ENCODE measurements at places on chromosomes 4 and X.

- no peak for DNase-seq
Observed at GRCh38 chr4:41505161-41505661, 32.7 kb upstream of the LIMCH1 start.

GRCh38 chr4:168569931-168570276, 73.1 kb downstream of the PALLD start:
- DNase-seq, result no peak

- DNase-seq, result peak; percentile 37
Observed at GRCh38 chrX:39859991-39860861, 237.5 kb downstream of the BCOR start.

DNA sequence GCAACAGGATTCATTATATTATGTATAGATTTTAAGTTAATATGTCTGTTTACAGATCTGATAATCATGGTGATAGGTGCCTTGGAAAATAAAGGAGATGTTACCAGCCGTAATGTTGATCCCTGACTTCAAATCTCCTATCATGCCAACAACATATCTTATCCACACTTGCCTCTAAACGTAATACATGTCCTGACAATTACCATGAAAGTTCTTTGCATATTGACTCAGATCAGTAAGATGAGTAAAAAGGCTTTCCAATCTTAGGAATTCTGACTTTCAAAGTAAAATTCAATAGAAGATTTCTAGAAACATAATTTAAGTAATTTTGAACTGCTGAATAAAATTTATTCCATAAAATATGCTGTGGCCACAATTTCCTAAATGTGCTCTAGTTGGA, 513.3 kb downstream of the ANKRD50 start:
- DNase-seq, result no peak

DNA sequence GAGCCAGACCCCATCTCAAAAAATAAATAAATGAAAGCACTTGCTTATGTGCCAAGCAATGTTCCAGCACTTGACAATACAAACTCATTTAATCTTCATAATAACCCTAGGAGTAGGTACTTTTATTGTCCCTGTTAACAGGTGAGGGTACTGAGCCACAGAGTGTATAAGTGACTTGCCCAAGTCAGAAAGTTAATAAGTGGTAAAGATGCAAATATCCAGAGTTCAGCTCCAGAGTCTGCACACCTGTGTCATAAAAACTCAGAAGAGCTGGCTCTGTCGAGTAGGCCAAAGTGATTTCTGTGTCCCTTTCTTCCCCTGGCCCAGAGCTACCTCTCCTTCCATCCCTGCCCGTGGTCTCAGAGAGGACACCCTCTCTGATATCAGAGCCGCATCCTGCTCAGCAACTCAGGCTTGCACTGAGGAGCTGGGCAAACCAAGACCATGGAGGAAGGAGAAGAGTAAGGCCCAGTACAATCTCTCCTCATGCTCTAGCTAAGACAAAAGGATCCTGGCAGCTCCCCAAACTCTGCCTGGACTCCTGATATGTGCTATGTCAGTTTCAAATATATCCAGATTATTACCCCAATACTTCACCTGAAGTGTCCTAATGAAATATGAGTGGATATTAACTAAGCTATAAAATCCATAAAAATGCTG, 136.3 kb downstream of the HS6ST2 start:
- DNase-seq, result no peak

GRCh38 chr4:124952601-124953000, 240.1 kb upstream of the ANKRD50 start:
- no peak for DNase-seq
